Uterus (tissue), 4 donors: ENCODE measurements at places on chromosomes 11 and 22.

DNA sequence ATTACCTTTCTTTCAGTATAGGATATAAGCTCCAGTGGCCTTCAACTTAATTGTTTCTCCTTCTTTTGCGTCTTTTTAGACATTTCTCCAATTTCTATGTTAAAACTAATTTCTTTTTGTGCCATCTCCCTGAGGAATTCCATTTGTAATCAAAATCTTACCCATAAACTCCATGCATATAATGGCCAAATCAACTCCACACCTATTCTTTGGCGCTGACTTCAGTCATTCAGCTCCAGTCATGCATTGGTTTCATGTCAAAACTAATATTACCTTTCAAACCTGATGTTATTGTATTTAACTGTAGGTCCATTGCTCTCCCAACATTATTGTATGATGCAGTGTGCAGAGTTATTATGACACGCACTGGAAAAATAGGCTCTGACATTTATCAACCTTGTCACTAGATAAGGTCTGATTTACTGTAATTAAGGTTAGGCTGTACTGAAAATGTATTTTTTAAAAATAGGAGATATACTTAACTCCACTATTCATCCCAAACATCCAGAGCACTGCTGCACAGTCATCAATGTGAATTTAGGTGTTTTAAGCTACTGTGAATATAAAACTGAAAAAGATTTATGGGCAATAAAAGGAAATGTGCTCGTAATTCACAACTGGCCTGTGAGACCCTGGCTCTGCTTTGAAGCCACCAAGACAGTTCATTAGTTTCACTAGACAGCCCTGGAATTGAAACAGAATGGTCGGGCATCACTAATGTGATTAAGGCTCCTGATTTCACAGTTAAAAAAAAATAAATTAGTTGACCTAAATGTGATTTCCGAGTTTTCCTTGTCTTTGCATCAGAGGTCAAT lies 180.6 kb upstream of the GRIA4 start:
- DNase-seq, result no peak

GRCh38 chr22:32985899-32986765 lies 72.0 kb downstream of the SYN3 start:
- peak; percentile 85 for DNase-seq

DNA sequence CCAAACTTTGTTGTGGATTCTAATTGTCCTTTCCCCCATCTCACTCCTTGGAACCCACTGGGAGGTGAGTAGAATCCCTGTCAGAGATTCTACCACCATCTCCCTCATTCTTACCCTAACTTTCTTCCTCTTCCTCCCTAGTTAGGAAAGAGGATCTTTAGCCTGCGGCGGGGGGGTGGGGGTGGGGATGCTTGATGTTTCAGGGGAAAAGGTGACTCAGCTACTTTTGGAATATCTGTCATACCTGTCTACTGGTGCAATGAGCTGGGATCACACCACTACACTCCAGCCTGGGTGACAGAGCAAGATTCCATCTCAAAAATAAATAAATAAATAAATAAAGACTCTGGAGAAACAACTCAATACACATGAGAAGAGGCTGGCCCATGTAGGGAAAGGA lies 6.4 kb downstream of the CCT8L2 start:
- DNase-seq, result no peak

- peak; percentile 71 for DNase-seq
Observed at GRCh38 chr11:34427186-34427805, 11.4 kb upstream of the CAT start.

DNA sequence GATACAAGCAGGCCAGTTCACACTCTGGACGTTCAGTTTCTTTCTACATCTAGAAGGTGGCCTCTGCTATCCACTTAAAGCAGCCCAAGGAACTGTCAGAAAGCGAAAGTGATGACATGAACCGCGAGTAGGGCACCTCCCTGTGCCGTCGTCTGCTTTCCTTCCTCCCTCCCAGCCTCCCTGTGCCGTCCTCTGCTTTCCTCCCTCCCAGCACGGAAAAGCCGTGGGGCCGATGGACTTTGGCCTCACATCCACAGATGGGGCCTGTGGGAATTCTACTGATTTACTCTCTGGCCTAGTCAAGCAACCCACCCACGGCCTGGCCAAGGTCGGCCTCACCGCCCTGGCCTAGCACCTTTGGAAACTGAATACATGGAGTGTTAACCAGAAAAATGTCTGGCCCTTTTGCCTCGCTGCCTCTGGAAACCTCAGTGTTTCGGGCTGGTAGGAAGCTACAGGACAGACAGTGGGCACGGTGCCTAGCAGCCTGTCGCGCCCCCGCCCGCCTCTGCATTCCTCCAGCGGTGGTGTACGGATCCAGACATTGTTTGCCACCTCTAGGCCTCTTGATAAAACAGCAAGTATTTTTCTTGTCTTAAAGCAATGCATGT lies 14.2 kb downstream of the PEX26 start:
- DNase-seq, result peak; percentile 79

- no peak for DNase-seq
Observed at GRCh38 chr11:36098087-36098486, 154.2 kb downstream of the LDLRAD3 start.

GRCh38 chr11:8225589-8226036 lies 38.1 kb downstream of the LMO1 start:
- peak; percentile 70 for DNase-seq

- DNase-seq, result no peak
Observed at GRCh38 chr11:71117311-71117710, 135.1 kb downstream of the SHANK2 start.

DNA sequence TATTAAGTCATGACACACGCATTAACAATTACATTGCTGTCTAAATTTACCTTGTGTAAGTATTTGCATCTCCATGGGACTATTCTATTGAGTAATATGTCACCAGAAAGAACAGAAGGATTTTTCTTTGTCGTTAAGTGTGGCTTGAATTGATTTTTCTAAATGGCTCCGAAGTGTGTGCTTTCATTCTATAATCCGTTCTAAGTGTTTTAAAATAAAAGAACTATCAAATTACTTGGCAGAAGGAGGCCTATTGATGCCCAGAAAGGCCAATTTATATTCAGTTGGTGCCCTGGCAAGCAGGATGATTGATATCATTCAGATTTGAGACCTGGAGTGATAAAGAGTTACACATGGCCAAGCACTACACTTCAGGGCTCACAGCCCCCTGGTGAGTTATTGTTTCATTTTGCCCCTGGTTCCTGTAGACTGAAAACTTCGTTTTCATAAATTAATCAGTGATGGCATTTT lies 538.9 kb upstream of the ANO5 start:
- DNase-seq, result no peak

- no peak for DNase-seq
Observed at GRCh38 chr11:74870485-74870884, 78.4 kb downstream of the XRRA1 start.

GRCh38 chr22:19567157-19568009 lies 43.2 kb upstream of the CLDN5 start:
- peak; percentile 30 for DNase-seq

DNA sequence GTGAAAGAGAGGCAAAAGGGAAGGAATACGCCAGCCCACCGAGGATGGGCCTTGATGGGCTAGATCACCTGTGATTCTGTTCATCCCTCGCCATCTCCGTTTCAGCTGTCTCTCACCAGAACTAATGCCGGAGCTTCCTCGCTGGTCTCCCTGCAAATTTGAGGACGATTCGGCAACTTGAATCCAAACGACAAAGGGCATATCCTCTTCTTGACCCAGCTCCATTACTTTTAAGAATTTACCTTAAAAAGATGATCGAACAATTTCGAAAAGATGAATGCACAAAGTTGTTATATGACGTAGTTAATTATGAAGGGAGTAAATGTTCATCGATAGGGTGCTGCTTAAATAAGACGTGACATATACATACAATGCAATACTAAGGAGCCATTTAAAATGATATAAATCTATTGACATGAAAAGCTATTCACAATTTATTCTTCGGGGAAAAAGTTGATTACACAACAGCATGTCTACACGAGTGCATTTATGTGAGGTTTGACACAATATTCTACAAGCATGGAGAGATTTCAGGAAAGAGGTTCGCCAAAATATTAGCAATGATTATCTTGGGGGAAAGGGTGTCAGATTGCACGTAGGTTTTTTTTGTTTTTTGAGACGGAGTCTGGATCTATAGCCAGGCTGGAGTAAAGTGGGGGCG lies 937 bp upstream of the FAM168A start:
- no peak for DNase-seq

DNA sequence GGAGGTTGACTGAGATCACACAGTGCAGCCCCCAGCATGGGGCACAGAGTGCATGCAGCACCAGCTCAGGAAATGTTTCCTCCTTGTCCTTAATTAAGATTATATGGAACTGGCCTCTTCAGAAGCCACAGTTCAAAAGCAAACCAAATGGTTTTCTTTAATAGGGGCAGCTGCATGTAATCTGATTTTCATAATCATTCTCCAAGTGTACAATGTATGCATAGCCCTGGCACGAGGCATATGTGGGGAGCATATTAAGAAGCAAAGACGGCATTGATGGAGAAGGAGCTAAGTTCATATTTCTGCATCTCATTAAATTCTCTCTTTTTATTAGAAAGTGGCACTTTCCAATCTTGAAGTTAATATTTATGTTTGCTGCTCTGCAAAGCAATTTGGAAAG lies 9.9 kb upstream of the PARVB start:
- no peak for DNase-seq

DNA sequence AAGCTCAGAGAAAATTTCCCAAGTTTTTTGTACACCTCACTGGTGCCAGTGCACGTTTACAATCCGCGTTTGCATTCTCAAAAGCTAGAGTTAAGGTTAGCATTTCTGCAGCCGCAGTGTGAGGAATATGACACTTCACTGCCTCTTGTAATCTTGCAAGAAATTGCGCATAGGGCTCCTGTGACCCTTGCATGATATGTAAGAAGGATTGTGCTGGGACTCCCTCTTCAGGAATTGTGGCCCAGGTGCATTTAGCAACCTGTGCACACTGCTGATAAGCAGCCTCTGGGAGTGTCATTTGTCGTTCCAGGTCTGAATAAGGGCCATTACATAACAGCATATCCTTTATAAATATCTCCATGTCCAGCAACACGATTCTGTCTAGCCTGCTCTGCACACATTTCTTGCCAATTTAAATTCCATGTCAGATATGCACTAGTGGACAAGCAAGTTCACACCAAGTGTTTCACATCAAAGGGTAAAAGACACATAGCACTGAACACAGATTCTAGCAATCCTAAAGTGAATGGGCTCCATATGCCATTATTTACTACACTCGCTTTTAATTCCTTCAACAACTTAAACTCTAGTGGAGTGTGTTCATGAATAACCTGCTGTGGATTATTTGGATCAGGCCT lies 69.2 kb upstream of the INCENP start:
- no peak for DNase-seq
